Ascending aorta (tissue), 2 donors: ENCODE measurements at places on chromosomes 3 and 15. TPM values are rescaled to one million over a fixed set of nuclear protein-coding genes. Genes with fewer than 3 reads are reported as not detected.
A peak's percentile ranks its signal among the peaks of the same experiment; 100 is the strongest.

GRCh38 chr3:95235916-95236315, 1173.1 kb downstream of the NSUN3 start:
- no peak for DNase-seq

DNA sequence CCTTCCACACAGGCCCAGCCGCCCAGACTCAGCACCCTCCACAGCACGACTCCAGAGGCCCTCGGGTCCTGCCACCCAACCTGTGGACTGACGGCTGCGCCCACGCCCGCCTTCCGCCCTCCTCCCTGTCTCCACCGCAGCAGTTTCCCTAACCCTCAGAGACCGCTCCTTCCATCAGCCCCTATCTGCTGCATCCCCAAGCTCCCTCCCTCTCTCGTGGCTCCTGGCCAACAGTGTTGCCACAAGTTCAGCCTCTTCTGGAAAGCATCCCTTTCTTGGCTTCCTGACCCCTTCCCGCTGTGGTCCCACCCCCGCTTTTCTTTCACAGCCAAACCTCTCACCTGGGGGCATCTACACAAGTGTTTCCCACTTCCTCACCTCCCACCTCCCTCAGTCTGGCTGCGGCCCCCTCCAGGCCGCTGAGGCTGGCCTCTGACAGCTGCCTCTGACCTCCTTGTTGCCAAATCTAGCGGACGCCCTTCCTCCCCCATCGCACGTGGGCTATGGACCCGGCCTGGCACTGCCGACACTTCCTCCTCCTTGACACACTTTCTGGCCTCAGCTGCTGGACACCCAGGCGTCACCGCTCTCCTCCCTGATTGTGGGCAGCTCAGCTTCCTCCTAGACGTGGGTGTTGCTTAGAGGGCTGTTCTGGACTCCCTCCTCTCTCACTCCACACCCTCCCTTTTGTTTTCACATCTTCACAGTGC, 168.8 kb upstream of the TLE3 start:
- DNase-seq: peak; percentile 58

DNA sequence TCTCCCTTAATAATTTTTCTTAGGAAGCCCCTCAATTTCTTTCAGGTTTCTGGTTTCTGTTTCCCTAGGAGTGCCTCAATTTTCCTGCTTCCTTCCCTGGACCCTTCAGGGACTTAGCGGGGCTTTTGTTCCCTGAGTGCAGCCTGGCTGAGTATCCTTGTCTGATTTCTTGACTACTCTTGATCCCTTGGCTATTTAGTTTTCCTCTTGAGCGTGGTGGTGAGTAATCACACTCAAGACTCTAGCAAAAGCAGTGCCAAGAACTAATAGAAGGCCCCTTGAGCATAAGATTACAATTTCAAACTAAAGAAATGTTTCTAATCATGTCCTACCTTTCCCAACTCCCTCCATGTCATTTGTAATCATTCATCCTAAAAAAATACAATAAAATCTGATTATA, 94.3 kb upstream of the C3orf80 start:
- no peak for DNase-seq

GRCh38 chr15:42101861-42102260, 7.5 kb upstream of the PLA2G4D start:
- no peak for DNase-seq

GRCh38 chr3:42839616-42840015, 30.4 kb downstream of the ACKR2 start:
- DNase-seq: no peak

DNA sequence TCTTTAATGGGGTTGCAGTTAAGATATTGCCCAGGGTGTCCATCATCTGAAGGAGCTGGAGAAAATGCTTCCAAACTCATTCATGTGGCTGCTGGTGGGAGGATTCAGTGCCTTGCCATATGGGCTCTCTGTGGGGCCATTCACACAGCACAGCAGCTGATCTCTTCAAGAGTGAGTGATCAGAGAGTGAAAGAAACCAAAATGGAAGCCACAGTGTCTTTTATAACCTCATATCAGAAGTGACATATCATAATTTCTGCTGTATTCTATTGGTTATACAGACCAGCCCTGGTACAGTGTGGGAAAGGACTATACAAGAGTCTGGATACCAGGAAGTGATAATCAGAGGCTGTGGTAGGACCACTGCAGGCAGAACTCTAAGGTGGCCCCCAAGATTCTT, 33.6 kb downstream of the HHLA2 start:
- DNase-seq: no peak

DNA sequence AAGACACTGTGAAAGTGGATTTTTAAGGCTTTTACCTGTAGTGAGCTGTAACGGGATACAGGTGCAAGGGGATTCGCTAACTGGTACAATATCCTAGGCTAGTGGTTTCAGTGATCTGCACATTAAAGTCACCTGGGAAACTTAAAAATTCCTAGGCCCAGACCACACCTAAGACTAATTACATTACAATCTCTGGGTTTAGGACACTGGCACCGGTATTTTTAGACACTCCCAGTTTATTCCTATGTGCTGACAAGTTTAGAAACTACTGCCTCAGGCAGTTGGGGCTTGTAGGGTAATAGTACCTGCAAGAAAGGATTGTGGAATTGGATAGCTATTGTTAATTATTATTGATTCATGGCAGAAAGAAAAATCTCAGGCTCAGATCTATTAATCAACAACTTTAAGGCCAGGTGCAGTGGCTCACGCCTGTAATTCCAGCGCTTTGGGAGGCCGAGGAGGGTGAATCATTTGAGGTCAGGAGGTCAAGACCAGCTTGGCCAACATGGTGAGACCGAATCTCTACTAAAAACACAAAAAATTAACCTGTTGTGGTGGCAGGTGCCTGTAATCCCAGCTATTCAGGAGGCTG, 50.4 kb upstream of the CASR start:
- no peak for DNase-seq

DNA sequence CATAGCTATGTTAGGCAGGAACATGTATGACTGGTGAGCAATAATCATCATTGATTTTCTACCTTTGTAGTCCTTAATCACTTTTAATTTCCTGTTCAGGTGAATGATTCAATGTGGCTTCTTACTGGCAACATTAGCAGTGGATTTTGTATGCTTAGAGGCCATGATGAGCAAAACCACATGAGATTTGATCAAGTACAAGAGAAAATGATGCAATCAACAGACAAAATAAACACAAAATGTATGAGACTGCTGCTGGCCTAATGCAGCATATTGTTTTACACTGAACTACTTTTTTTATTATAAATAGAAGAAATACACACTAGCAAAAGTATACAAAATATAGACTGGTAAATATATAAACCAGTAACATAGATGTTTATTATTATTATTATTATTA, 47.5 kb upstream of the SI start:
- no peak for DNase-seq

- DNase-seq: no peak
Observed at GRCh38 chr3:123741041-123741511, 143.1 kb downstream of the MYLK start.

GRCh38 chr3:66153481-66154443, 67.0 kb upstream of the SLC25A26 start:
- DNase-seq: no peak

- DNase-seq: no peak
Observed at GRCh38 chr3:41518626-41519025, 319.3 kb downstream of the CTNNB1 start.

DNA sequence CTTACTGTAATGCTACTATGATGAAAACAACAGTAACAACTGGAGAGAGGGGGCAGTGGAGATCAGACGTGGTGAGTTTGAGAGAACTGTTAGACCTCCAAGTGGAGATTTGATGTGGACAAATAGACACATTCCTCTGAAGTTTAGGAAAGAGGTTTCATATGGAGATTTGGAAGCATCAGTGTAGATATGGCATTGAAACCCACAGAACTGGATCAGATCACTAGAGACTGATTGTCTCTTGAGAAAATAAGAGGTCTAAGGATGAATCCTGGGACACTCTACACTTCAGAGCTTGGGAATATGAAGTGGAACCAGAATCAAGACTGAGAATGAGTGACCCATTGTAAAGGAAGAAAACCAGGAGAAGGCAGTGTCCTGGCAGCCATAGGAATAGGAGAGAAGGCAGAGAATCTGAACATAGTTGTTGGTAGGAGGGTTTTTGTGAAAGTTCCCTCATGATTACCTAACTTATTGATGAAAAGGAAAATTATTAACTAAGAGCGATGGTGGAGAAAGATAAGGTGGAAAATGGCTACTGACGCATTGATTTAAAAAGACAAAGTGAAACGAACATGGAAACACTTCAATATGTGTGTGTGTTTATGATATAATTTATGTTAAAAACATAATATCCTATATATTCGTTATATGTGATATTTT, 29.7 kb upstream of the PYDC2 start:
- DNase-seq: no peak

- no peak for DNase-seq
Observed at GRCh38 chr3:136621628-136622027, 130.6 kb downstream of the STAG1 start.

DNA sequence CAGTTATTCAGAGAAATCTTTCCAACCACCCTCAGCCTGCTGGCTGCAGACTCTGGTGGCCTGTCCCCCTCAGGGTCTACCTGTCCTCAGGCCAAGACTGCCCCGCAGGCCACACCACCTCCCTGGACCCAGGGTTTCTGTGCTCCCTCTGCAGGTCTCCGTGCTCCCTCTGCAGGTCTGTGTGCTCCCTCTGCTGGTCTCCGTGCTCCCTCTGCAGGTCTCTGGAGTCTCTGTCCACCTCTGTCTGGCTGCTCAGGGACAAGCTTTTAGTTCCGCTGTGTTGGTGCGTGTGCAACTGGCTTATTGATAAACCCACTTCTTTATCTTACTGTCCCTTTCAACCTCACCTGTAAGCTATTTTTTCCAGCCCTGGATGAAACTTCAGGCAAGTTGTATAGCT, 30.1 kb downstream of the BDH1 start:
- DNase-seq: no peak

DNA sequence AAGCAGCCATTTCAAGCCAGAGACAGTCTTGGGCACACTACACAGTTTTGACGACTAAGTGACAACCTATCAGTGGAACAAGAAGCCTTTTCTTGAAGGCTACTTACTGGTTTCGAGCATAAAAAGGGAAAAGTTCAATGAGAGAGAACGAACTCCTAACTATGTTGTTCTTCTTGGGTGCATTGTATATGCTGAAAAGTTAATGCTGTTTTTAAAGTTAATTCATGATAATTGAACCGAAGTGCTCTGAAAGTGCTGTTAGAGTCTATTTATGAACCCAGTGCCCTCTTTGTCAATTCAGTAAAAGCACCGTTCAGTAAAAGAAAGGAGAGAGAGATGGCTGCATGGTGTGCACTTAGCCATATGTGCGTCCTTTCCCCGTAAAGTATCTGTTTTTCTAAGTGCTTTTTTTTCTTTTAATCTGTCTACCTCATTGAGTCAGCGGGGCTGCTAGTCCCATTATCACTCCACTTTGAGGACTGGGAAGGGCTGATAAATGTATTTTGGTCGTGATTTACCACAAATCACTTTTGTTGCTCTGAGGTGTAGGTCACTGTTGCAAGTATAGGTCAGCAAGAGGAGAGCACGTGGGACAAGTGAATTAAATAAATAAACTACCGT, 380.7 kb upstream of the GOLIM4 start:
- no peak for DNase-seq

- no peak for DNase-seq
Observed at GRCh38 chr15:76381366-76381765, 44.8 kb downstream of the ISL2 start.

DNA sequence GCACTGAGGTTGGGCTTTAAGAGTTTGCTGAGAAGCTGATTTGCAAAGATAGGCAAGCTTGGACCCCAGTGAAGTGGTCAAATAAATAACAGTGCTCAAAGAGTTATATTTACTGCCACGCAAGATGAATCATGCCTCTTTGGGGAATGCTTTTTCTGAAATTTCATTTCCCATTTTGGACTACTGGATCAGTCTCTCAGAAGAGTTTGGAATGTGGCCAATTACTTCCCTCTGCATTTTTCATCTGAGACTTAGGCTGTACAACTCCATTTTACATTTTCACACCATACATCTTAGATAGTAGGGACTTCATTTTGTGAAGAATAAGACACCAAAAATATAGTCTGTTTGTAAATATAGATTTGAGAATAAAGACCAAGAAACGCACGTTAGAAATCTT, 419.7 kb downstream of the FGF12 start:
- no peak for DNase-seq

- no peak for DNase-seq
Observed at GRCh38 chr15:51327081-51327480, 11.3 kb downstream of the CYP19A1 start.

DNA sequence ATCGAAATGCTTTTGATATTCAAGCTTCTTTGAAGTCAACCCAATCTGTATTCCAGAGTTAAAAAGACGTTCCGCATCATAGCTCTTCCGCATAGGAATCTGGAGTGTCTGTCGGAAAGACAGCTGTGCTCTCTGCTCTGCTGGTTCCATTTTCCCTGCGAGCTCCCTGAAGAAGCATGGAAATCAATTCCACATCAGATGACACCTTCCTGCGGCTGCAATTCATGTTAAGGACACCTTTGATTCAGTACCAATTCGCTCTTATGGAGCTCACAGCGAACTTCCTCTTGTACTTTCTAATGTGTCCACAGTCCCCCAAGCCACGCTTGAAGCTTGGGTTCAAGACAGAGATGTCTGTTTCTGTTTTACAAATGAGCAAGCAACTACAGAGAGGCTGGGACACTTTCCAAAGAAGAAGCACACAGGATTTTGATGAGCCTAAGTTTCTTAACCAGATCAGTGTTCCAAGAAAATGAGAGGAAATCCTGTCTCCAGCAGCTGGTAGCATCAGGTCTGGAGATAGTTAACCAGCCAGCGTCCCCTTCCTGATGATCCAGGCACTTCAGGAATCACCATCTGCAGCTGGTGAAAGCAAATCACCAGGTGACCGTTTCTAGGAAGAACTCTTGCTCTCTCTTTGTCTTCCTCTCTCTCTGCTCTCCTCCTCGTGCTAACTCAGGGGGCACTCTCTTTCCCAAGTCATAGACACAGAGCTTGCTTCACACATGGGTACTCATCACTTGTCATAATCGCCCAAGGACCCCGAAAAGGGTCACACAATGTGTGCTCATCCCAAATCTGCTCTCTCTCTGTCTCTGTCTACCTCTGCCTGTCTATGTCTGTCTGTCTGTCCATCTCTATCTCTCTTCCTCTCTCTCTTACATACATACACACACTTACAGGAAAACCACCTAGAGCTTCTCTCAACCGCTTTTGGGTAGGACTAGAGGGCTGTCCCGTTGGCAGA, 281.8 kb downstream of the FAM43A start:
- no peak for DNase-seq

- no peak for DNase-seq
Observed at GRCh38 chr15:64950888-64951287, 38.8 kb downstream of the SPG21 start.

DNA sequence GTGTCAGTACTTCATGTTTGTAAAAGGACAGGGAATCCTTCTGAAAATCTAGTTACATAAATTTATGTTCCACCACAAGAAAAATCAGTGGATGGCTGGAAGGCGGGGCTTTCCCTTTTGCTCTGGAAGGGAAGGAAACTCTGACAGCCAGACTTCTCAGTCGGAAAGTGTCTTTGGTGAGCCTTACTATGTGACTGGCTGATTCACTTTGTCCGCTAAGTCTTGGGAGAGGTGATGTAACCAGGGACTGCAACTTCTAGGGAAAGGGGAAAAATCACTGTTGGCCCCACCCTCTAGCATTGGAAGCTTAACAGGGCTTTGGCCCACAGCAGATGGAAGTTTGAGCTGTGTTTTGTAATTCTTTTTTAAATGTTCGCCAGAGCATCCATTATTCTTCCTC, 281.4 kb upstream of the CTDSPL start:
- DNase-seq: no peak

KCNMB3 gene
- total RNA-seq: 16.5 TPM

CHL1 gene
- total RNA-seq: 0.53 TPM

TNNC1 gene
- 68.6 TPM for total RNA-seq

PSTPIP1 gene
- total RNA-seq: 14.6 TPM

PLXND1 gene
- total RNA-seq: 407 TPM

TMEM108 gene
- not detected for total RNA-seq
